ENCODE measurements at places on chromosomes 4 and X.

DNA sequence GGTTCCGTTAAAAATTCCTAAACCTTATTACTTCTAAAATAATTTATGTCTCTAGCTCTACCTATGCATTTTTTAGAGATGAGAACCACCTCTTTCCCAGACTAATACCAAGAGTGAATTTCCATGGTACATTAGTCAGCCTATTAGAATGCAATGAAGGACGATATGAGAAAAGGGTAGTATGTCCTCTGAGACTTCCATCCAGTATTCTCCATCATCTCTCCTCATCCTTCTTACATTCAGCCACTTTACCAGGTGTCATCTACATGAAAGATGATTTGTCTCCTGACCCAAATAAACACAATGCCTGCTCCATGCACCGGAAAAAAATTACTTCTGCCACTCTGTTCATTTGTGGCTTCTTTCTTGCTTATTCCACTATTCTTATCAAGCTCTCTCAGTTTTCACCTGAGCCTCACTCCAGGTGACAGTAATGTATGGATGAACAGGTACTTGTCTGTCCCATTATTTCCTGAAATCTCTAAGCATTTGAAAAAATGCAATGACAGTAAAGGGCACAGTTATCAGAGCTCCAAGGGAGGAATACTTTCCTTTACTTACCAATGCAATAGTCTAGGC, 97.9 kb downstream of the MAB21L2 start:
- no peak for DNase-seq

DNA sequence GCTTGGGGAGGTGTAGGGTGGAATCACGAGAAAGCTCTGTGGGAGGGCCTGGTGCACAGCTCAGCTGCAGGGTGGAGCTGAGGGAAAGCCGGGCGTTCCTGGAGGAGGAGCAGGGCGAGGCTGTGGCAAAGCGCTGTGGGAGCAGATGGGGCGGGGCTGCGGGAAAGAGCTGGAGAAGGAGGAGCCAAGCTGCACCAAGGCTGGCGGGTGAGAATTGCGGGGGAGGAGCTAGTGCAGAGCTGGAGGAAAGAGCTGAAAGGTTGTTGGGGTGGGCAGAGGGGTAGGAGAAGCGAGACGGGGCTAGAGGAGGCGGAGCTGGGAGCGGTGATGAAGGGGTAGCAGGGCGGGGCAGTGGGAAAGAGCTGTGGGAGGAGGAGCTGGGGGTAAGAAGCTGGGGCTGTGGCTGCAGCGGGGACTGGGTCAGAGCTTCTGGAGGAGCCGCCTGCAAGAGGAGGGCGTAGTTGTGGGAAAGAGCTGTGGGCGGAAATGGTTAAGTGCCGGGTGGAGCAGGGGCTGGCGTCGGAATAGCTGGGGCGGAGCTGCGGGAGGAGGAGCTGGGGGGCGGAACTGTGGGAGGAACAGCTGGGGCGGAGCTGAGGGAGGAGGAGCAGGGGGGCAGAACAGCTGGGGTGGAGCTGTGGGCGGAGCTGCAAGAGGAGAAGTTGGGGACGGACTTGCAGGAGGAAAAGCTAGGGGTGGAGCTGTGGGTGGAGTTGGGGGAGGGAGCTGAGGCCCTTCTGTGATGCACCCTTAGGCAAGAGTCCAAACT, 1.8 kb upstream of the EOLA2 start:
- DNase-seq: peak; percentile 98

DNA sequence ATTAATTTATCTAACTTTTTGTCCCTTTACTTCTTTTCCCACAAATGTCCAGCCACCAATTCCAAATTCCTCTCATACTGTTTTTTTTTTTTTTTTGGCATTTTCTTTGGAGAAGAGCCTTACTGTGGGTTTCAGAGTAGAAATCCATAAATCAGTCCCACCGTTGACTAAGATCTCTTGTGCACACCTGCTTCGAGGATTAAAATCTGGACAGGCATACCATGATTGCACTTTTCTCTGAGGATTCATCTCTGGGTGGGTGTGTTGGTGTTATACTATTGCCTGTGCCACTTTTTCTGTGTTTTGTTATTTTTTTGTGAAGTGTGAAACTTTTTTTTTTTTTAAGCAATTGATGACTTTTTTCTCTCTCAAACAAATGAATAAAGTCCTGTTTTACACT, 13.2 kb downstream of the PRDM8 start:
- no peak for DNase-seq

DNA sequence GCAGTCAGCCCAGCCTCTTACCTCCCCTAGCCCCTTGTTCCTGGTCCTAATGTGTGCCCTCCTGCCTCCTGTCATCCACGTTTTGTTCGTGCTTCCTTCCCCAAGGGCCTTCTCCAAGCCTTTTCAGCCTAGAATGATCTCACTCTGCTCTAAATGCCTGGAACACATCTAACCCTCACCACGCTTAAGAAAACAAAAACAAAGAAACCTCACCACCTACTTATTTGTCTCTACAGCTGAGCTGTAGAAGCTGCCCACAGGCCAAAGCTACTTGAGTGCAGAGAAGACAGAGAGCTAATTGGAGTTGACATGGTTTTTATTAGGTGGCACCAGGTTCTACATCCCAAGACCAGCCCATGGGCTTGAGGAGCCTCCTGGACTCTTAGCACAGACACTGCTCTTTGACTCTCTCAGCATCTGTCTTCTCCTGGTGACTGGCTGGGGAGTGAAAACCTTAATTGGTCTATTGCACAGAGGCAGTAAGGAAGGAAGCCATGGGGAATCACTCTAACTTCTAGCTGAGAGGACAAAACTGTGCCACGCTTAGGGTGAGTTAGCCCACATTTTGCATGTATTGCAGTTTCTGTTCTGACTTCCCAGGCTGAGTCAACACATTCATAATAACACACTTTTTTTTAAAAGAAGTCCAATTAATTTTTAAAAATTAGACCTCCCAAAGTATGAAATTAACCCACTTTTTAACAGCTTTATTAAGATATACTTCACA, 52.3 kb upstream of the PDK3 start:
- DNase-seq: no peak

DNA sequence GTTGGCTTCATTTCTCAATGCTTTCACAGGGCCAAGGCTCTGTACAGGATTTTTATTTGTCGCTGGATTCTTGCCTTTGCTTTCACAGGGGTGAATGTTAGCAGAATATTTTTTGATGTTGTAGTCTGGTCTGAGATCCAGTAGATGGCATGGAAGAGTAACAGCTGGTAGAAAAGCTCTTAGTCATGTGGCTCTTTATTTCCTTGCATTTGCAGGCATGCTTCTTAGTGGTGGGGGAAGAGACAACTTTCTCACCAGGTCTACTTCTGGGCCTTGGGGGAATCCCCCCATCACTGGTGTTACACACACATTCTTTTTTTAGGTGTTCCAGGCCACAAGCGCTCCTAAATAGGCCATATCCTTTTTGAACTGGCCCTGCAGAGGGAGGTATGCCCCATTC, 58.2 kb upstream of the DKK2 start:
- no peak for DNase-seq

- DNase-seq: no peak
Measured at GRCh38 chrX:69153060-69153730, 12.1 kb downstream of the PJA1 start.

DNA sequence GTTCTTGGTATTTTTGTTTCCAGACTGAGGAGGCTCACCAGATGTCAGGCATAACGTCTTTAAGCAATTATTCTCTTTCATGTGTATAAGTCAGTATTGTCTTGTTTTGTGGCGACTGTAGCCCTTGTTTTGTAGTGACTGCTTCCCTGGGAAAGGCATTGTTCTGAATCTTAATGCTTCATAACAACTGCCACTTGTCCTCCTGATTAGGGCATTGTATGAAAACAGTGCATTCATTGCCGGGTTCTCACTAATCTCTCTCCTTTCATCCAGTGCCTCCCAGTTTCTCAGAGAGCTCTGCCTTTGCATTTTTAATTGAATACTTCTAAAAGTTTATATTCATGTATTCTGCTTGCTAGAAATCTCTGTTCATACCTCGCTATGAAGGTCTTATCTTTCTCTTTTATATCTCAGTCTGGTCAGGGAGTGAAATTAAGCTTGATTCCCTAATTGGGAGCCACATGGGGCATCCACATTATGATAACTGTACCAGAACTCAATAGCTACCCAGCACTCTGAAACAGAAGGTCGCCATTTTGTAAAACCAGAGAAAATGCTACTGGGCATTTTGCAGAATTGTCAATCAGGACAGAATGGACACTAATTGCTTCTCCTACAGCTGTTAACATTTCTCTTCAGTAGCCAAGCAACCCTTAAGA, 149.8 kb downstream of the GBA3 start:
- DNase-seq: peak; percentile 35

GRCh38 chr4:6873291-6873690, 36.3 kb upstream of the TBC1D14 start:
- DNase-seq: no peak

DNA sequence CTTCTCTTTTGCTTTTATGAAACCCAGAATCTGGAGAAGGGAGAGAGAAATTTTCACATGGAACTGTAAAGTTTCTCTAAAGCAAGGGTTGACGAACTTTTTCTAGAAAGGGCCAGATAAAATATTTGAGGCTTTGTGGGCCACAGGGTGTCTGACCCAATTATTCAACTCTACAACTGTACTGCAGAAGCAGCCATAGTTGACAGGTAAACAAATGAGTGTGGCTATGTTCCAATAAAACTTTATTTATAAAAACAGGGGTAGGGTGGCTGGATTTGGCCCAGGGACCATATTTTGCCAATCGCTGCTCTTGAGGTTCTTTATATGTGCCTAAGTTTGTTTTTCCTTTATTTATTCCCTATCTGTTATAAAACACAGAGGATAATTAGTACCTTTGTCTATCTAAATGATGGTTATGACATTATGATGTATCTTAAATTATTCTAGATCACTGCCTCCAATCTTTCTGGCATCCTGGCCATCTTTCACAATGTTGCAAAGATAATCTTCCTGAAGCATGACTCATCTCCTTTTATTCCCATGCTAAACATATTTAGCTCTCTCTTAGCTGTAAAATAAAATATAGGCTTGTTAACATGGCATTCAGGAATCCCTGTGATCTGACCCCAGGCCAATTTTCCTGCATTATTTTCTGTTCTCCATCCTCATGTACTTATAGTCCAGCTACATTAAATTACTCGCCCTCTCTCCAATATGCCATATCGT, 106.8 kb upstream of the CBLL2 start:
- no peak for DNase-seq

GRCh38 chr4:111798840-111799239, 346.4 kb upstream of the FAM241A start:
- no peak for DNase-seq

- DNase-seq: no peak
Measured at GRCh38 chr4:67892253-67892652, 8.5 kb upstream of the TMPRSS11D start.

- DNase-seq: no peak
Measured at GRCh38 chr4:108355902-108356535, 187.3 kb upstream of the LEF1 start.

DNA sequence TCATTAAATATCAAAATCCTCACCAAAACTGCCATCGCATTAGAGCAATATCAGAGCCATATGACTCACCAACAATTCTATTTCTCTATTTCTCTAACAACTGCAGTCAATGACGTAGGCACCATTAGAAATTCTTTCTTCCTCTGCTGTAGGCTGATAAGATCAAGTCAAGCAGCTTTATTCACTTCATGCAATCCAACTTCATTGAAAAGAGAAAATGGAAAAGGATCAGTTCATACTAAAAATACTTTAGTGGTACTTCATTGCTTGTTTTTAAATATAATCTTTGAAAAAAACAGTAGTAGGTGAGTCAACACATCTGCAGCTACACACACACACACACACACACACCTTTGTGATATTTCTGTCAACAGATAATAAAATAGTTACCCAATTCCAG, 345.3 kb upstream of the TENM3 start:
- DNase-seq: no peak

DNA sequence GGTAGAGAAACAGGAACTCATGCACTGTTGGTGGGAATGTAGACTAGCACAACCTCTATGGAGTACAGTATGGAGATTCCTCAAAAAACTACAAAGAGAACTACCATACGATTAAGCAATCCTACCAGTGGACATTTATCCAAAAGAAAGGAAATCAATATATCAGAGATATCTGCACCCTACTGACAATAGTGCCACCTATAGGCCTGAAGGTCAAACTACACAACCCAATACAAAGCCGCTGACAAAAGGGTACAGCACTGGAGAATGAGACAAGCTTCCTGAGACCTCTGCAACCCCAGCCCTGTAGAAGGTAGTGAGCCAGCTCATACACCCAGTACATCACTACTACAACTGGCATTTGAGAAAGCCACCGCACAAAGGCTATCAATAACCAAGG, 67.1 kb downstream of the CBR4 start:
- DNase-seq: no peak

DNA sequence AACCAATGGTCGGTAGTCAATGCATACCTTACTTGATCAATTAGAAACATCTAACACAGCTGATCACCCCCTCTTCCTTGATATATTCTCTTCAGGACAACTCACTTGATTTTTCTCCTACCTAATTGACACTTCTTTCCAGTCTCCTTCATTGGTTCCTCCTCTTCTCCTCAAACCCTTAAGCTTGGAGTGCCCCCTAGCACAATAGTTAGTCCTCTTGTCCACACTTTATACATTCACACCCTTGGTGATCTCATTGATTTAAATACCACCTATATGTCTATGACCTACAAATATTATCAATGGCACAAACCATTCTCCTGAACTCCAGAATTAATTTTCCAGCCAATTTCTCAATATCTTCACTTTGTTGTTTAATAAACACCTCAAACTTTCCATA, 724.0 kb downstream of the ADGRL3 start:
- no peak for DNase-seq

GRCh38 chr4:153294631-153295030, 49.9 kb upstream of the MND1 start:
- DNase-seq: no peak

DNA sequence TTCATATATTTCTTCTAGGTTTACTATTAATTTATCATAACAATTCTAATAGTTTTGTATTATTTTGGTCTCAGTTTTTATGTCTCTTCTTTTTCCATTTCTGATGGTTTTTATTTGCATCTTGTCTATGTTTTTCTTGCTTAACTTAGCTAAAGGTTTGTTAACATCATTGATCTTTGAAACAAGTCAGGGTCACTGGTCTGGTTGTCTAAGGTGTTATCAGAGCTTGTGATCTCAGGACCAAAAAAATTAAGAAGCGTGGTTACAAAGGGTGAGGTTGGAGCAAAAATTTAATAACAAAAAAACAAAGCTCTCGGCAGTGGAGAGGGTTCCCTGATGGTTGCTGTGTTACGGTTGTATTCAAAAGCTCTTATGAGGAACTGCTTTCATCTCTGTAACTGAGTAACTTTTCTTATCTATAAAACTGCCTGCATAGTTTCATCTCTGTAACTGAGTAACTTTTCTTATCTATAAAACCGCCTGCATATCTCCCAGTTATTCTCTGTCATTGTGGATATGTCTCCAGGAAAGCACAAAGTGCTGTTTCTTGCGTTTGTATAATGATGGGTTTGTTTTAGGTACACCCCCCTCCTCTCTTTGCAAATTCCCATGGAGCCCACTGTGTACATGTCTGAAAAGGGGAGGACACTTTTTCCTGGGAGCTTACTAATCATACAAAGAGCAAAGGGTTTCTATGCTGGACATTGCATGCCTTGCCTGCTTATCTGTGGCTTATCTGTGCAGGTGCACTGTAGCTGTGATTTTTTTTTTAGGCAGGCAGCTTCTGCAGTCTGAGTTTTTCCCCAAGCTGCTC, 62.4 kb upstream of the UGT2B15 start:
- no peak for DNase-seq
